Neuronal stem cell (in vitro differentiated cells): ENCODE measurements at places on chromosomes 11 and 22.

- no peak for DNase-seq
These were observed 102.7 kb downstream of the NECTIN1 start for GRCh38 chr11:119626197-119626841.

DNA sequence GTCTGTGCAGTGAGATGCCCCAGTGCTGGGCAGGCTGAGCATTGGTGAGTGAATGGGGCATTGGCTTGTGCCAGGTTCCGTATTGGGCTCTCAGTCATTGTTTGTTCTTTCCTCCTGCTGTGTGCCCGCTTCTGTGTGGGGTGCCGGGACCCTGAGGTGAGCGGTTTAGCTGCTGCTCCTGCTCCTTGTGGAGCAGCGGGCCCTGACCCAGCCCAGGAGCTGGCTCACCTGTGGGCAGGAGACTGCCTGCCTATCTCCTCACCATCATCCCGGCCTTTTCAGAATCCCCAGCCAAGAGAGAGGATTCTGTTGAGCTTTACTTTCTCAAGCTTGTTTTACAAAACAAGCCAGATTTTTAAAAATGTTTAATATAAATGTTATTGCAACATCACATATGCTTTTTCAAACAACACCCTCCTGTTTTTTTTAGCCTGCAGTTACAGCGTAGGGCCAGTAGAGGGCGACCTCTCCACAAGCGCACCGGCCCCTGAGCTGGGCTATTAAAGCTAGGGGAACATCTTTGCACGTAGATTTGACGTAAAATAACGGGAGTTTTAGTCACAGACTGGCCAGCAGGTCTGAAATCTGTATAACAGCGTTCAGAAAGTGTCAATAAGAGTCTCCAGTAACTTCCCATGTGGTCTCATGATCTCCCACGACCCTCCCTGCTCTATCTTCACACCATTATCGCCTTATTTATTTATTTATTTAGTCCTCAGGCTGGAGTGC lies 25.1 kb upstream of the RELT start:
- DNase-seq: no peak

DNA sequence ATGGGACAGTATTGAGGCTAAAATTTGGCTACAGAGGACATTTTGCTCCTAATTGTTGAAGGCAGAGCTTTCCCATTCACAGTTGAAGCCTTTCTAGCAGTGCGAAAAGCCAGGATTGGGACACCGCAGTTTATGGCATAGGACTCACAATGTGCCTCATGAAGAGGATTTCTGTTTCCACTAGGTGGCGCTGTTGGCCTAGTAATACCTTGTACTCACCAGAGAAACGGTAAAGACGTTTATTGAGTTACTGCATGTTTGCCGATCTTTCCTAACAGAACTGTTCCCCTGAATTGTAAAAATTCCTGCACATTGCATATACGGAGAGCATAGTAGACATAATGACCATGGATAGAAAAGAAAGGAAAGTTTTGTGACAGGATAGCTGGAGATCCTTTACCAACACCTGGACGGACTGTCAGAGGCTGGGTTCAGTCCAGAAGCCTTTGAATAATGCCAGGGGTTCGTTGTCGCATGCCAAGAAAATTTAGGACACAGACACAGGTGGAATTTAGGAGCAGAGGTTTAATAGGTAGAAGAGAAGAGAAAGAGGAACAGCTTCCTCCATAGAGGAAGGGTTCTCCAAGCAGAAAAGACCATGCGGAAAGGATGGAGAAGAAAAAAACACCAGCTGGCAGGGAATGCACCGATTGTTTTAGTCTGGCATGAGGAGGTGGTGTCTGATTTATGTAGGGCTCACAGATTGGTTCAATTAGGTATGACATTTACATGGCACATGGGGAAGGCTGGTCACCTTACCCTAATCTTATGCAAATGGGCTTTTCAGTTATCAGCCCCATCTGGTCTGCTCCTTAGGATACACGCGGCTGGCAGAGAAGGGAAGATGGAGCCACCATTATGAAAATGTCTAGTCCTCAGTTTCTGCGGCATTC lies 10.8 kb upstream of the OR51D1 start:
- peak; percentile 85 for DNase-seq

GRCh38 chr11:79438631-79439409 lies 2.0 kb downstream of the TENM4 start:
- peak; percentile 17 for DNase-seq

- no peak for DNase-seq
These were observed 29.4 kb upstream of the TTC36 start for GRCh38 chr11:118497831-118498230.
